Glomerular endothelial cell (primary cell): ENCODE measurements at places on chromosomes 12 and 14. TPM values are rescaled to one million over a fixed set of nuclear protein-coding genes. Genes with fewer than 3 reads are reported as not detected.

GRCh38 chr14:90837355-90837754 lies 21.1 kb upstream of the TTC7B start:
- no peak for DNase-seq

GRCh38 chr14:58571769-58572472 lies 65.8 kb upstream of the DACT1 start:
- no peak for DNase-seq

DNA sequence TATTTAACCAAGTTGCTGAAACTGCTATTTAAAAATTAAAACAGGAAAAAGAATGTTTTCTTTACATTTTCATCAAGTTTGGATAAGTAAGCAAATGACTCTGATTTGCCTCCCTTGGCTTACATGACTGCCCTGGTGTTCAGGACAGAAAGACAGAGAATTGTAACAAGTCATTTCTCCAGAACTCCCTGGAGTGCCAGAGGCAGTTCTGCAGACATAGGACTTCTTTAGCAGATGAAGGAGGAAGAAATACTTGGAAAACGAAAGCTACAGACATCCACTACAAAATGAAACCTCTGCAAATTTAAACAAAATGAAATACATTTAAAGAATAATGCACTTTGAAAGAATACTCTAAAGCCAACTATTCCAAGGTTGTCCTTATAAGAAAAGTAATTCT lies 253.9 kb downstream of the LRFN5 start:
- no peak for DNase-seq

GRCh38 chr14:81219759-81220579 lies 790 bp downstream of the GTF2A1 start:
- no peak for DNase-seq

DNA sequence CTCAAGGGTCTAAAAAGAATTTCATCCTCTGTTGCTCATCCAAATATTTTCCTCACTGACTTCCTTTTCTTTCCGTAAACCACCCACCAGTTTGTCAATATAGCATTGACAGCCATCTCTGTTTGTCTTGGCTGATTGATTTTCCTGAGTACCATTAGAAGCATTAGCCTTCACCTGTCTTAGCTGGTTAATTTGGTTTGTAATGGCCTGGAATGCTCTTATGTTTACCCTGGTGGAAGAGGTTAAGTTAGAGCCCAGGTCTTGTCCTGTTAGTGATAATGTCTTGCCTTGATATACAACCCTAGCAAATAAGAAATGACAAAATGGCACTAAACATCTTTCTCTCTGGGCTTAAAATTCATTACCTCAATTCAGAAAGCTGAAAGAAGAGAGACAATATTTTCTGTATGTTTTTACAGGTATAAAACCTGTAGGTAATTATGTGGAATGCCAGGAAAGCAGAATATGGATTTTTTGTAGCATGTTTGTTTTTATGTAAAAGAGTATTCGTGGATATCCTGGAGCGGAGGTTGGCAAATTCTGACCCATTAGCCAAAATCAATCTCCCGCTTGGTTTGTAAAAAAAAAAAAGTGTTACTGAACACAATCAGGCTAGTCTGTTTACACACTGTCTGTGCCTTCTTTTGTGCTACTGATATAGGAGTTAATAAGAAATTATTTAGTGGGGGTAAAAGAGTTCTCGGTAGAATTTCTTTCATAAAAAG lies 224.4 kb upstream of the DAAM1 start:
- DNase-seq: no peak

- no peak for DNase-seq
Measured at GRCh38 chr14:22070119-22070982, 396.7 kb upstream of the OR4E1 start.

DNA sequence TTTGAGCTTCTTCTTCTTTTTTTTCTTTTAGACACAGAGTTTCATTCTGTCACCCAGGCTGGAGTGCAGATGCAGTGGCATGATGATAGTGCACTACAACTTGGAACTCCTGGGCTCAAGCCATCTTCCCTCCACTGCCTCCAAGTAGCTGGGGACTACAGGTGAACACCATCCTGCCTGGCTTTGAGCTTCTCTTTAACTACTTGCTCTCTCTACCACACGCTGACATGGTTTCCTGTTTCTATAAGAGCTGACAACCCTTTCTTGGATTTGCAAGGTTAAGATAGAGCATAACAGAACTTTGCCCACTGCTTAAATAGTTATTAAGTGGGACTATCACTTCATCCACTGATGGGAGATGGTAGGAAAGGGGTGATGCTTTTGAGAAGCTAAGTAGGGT lies 82.4 kb upstream of the SLC38A2 start:
- no peak for DNase-seq

DNA sequence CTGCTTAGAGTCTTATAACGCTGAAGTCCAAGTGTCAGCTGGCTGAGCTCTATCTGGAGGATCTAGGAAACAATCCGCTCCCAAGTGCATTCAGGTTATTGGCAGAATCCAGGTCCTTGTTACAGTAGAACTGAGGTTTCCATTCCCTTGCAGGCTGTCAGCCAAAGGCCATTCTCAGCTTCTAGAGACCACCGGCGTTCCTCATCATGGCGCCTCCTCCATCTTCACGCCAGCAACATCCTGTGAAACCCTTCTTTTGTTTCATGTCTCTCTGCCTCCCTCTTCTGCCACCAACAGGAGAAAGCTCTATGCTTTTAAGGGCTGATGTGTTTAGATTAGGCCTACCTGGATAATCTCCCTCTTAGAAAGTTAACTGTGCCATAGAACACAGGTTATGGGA lies 133.0 kb upstream of the RASSF8 start:
- DNase-seq: no peak

DNA sequence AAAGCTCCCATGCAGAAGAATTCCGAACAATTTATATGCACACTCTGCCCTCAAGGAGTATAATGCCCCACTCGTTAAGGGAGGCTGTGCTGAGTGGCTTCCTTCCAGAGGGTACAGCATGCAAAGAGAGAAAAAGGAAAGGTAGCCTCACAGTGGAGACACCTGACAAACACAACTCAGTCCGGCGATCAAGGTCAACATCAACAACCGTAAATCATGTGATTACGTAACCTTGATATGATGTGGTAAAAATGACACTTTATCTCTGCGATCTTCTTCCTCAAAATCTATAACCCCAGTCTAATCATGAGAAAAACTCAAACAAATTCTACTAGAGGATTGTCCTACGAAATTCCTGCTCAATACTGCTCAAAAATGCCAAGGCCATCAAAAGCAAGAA lies 400.5 kb upstream of the CCDC196 start:
- DNase-seq: no peak

GRCh38 chr14:58796242-58797009 lies 158.7 kb downstream of the DACT1 start:
- no peak for DNase-seq

- DNase-seq: no peak
Measured at GRCh38 chr12:118850244-118850825, 131.0 kb upstream of the SRRM4 start.

DNA sequence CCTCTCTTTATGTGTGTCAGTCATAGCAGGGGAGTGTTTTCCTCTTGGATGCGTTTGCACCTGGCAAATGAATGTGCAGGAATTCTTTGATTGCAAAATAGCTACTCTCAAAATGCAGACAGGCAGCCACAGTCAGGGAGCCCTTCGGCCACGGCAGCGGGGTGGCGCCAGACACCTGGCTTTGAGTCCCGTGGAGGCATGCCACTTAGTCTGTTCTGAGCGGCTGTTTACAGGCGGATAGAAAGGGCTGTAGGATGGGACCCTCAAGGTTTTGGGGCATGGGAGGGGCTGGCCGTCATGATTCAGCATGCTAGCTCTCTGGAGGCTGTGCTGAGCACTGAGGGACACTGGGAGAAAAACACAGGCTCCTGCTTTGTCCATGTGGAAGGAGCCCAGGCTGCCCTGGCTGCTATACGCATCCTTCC lies 117.1 kb downstream of the SLC25A47 start:
- no peak for DNase-seq

DNA sequence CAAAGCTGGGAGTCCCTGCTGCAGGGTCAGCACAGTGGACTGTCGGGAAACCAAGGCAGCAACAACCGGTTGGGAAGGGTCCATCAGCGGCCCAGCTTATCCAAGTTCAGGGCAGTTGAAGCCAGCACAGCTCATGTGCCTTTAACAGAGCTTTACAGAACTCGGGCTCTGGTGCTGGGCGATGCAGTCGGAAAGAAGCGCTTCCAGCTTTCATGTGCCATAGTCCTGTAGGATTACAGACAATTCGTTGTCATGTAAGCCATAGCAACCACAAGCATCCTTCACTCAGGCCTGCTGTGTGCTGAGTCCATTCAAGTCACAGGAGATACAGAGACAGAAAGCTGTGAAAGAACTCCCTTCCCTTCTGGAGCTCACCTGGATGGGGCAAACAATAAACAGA lies 3.5 kb upstream of the FAM181A start:
- no peak for DNase-seq

DNA sequence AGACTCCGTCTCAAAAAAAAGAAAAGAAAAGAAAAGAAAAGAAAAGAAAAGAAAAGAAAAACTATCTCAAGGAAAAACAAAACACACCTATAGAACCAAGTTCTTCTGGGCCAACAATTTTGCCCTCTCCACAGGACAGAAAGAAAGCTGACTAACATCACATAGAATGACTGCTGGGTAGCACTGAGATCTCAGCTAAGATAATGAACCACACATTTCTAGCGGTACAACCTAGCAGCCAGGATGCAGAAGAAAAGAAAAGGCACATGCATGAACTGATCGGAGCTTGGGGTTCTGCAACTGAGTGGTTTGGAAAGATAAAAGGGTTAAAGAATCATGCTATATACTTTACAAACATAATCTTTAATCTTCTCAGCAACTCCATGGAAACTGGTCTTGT lies 19.5 kb downstream of the TMED10 start:
- DNase-seq: no peak

DNA sequence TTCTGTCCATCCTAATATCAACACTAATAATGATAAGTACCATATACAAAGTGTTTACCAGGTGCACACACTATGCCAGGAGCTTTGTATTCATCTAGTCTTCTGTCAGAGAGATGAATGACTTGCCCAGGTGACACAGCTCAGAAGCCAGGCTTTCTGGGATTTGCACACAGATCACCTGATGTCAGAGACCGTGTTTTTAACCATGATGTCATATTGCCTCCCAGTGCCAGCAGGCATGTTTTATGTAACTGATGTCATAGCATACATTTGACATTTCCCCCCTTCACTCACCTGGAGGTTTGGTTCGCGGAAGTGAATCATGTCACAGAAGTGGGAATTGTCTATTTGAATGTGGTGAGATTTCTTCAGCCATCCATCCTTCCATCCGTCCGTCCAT lies 5.7 kb downstream of the WSCD2 start:
- DNase-seq: no peak

- no peak for DNase-seq
Measured at GRCh38 chr12:87217491-87217890, 811.7 kb downstream of the C12orf50 start.

GRCh38 chr12:108580531-108580930 lies 17.4 kb downstream of the TMEM119 start:
- no peak for DNase-seq

- DNase-seq: no peak
Measured at GRCh38 chr14:61872452-61872851, 110.2 kb downstream of the SNAPC1 start.

GRCh38 chr12:2855546-2855945 lies 1.3 kb downstream of the TEX52 start:
- DNase-seq: no peak

GRCh38 chr14:83994020-83994419 lies 1535.9 kb upstream of the FLRT2 start:
- no peak for DNase-seq

DNA sequence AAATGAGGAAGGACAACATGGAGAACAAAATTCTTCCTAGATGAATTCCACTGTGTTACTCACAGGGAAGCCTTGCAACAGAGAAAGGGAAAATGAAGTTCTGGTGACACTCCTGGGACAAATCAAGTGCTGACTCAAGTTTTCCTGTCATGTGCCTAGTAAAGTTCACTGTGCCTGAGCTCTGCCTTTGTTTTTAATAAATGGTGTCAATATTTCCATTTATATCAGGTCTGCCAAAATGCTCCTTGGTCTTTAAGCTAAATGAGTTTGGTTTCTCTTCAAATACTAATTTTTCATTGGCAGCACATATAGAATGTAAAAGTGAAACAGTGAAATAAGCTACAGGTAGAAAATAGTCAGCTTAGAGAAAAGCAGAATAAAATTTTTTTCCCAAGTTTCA lies 33.0 kb downstream of the HIGD1C start:
- DNase-seq: no peak

- DNase-seq: no peak
Measured at GRCh38 chr12:122201381-122201780, 2.1 kb upstream of the B3GNT4 start.

- no peak for DNase-seq
Measured at GRCh38 chr12:23949348-23950209, at the start of gene SOX5. SOX5 (minus strand) TSS chr12:23949670; CDS start chr12:23949601, 69 bp downstream.

DNA sequence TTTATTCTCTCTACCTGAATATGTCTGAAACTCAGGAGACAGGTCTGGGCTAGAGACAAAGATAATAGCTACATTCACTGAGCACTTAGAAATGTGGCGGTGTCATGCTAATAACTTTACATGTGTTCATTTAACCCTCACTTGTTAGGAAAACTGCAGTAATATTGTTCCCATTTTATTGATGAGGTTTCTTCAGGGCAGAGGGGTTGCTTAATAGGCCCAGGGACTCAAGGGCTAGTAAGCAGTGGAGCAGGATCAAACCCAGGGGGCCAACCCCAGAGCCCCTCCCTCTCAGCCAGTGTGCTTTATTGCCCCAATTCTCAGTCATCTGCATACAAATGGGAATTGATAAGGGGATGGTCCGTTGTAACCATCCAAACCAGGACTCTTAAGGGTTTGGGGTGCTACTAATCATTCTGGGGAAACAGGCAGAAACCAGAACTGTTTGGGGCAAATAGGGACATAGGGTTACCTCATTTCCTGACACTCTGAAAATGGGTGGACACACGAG lies 142.8 kb upstream of the AMIGO2 start:
- no peak for DNase-seq

DNA sequence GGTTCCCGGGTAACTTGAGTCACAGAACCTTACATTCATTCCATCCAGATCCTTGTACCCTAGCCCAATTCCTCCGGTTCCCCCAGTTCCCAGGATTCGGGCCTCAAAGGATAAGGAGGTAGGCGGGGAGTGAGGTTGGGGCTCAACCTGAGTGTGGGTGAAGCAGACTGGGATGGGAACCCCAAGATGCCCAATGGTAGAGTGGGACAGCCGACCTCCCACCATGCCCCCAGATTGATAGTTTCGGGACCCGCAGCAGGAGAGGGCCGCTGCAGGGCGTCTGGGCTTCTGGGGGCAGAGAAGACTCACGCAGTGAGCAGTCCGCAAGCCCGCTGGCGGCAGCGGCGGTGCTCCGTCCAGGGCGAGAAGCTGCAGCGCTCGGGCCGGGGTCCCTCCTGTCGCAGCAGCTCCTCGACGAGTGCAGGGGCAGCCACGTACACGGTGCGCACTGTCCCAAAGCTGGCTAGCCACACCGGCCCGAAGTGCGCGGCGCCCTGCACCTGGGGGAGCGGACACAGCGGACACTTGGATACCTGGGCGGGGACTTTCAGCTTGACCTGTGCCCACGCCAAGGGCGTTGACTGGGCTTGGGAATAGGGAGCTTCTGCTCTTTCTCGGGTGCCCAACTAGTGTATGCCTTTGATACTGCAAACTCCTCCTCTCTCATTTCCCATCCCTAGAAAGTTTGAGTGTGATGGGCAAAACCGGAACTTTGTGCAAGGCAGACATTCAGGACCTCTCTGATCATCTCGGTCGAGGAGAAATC lies 997 bp downstream of the CYP27B1 start:
- DNase-seq: no peak

The KLRB1 gene
- not detected in 2 replicates for total RNA-seq

The PLXNC1 gene
- total RNA-seq: 0.15 and 0.99 TPM in 2 replicates

The TMEM233 gene
- total RNA-seq: 1.8 and 1.9 TPM in 2 replicates

The TCL1B gene
- total RNA-seq: not detected in 2 replicates

The SOX5 gene
- 1.5 and 2.2 TPM in 2 replicates for total RNA-seq

The SRGAP1 gene
- total RNA-seq: 14.9 and 16.4 TPM in 2 replicates

The FAM186B gene
- total RNA-seq: 0.05 and 0.12 TPM in 2 replicates
